ENCODE measurements at places on chromosomes 7 and 10. TPM values are rescaled to one million over a fixed set of nuclear protein-coding genes. Genes with fewer than 3 reads are reported as not detected.
A peak's percentile ranks its signal among the peaks of the same experiment; 100 is the strongest.

DNA sequence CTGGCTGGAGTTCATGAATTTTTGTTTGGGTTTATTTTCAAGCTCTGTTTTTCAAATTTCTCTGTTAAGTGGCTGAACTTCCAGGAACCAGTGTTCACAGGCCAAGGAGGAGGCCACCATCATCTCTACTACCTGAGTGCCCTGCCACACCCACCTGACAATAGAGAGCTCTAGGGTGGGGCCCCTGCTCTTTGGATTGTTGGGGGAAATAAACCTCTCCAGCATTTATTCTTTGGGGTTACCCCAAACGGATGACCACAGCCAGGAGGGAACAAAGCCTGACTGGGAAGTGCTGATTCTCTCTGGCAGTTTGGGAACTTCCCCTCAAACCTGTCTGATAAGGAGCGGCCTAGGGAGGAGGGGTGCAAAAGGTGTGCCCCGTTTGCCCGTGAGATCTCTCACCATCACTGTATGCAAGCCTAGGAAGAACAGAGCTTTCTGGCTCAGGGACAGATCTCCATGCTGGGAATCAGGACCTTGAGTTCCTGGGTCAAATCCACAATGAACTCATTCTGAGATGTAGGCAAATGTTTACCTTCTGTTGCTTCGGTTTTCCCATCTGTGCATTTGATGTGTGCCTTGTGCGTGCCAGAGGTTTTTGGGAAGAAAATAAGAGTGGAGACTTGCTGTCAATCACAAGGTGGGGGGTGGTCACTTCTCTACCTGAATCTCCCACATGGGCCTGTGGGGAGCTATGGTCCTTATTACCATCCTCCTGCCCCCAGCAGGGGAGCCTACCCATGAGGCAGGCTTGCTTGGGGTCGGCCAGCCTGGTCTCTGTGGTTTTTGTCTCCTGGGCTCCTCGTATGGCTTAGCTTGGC lies 27.7 kb upstream of the PDCD4 start:
- no peak for DNase-seq

The TRPV6 gene
- 0.46 TPM for total RNA-seq

The BMPER gene
- total RNA-seq: 4.4 TPM

The TMEM196 gene
- total RNA-seq: not detected

- DNase-seq: no peak
These were observed 49.3 kb downstream of the FBXW4 start for GRCh38 chr10:101645659-101646058.

The HECW1 gene
- 3.3 TPM for total RNA-seq

The SPDYE16 gene
- total RNA-seq: not detected

The CRHR2 gene
- not detected for total RNA-seq

DNA sequence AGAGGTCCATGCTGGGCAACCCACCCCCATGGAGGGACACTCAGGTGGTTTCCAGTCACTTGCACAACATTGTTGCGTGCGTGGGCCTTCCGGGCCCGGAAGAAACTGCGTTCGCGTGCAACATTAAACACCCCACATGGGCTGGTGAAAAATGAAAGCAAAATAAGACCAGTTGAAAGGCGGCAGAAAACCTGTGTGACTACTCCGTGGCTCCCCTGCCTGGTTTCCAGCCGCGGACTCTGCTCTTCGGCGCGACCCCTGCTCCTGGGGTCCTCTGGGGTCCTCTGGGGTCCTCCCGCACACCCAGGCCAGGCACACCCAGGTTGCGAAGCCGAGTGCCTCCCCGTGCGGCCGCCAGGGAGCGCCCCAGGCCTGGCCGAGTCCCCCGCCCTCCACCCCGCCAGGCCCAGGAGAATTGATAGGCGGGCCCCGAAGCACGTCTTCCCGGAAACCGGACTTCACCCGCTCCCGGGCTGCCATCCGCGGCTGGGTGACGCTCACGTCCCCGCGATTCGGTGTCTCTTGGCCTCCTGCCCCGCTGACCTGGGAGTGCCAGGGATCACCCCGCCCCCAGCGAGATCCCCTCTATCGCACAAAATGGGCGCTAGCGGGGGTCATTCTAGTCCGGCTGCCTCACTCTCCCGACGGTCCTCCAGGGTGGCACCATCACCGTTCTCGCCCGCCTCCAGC lies 1.9 kb upstream of the SH2D4B start:
- DNase-seq: no peak

- peak; percentile 55 for DNase-seq
These were observed 24.8 kb downstream of the INPP5F start for GRCh38 chr10:119750391-119751230.

DNA sequence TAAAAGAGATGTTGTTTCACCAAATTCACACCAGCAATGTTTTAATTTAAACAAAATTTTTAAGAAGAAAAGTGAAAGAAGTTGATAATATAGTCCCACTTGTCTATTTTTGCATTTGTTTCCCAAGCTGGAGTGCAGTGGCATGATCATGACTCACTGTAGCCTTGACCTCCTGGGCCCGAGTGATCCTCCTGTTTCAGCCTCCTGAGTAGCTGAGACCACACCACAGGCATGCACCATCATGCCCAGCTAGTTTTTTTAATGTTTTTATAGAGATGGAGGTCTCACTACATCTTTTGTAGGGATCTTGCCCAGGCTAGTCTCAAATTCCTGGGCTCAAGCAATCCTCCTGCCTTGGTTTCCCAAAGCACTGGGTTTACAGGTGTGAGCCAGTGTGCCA lies 14.1 kb upstream of the NDUFA5 start:
- peak; percentile 7 for DNase-seq

GRCh38 chr7:5510426-5511045 lies 86.9 kb upstream of the TNRC18 start:
- no peak for DNase-seq

The AMPH gene
- 3.3 TPM for total RNA-seq

DNA sequence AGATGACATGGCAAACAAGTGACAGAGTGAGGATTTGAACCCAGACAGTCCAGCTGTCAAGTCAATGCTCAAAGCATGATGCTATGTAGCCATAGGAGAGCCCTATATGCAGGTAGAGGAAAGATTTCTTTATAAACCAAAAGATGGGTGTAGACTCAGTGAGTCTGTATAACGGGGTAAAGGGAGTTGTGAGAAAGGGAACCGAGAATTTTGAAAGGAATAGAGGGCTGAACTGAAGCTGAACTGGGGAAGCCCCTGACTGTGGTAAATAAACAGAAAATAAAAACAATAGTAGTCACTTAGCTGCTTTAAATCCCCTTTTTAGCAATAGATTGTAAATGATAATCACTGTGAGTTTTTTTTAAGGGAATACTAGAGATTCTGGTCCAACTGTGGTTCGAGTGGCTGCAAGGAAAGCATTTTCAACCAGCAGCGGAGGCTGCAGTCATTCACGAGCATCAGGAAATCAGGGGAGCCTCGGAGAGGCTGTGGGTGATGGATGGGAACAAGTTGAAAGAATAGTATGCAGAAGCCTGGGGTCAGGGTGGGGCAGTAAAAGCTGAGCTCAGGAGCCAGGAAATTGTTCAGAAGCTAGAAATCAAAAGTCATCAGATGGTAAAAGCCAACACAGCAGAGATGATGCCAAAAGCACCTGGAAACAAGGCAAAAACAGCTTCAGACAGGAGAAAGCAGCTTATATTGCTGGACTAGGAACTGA lies 393.5 kb downstream of the GFRA1 start:
- DNase-seq: no peak

The KCNH2 gene
- 4.6 TPM for total RNA-seq

The PRPS1L1 gene
- not detected for total RNA-seq

GRCh38 chr7:913736-914520 lies 37.6 kb downstream of the GET4 start:
- no peak for DNase-seq

- DNase-seq: no peak
These were observed 93.0 kb downstream of the EBF3 start for GRCh38 chr10:129870961-129871621.

DNA sequence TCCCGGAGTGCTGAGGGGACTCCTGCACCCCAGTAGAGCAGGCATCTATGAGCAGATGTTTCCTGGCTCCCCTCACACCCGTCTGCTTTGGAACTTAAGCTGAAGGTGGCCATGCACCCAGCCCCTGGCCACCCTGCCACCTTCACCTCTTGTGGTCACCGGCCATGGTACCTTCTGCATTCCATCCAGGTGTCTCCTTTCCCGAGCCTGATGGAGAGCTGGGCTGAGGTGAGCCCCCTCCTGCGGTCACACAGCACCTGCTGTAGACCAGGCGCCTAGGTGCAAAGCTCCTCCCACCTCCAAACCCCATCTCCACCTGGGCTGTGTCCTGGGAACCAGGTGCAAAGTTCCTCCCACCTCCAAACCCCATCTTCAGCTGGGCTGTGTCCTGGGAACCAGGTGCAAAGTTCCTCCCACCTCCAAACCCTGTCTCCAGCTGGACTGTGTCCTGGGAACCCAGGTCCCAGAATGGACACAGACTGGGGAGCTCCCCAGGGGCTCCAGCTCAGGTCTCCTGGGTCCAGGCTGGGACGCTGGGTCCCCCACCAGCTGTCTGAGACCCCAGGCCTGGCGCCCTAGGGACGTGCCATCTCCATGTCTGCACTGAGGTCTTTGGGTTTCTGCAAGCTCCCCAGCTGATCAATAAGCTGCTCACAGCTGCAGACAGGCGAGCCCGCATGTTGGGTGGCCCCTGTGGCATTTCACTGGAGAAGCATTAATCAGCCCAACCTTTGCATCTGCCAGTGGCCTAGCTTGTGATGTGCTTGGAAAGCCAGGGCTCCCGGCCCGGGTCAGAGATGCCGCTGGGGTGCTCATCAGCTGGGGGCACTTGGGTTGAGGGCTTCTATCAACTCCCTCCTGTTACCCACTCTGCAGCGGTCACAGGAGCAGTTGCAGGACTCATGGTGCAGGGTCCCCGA lies 61.2 kb upstream of the INPP5A start:
- no peak for DNase-seq

The TM9SF3 gene
- 200 TPM for total RNA-seq

DNA sequence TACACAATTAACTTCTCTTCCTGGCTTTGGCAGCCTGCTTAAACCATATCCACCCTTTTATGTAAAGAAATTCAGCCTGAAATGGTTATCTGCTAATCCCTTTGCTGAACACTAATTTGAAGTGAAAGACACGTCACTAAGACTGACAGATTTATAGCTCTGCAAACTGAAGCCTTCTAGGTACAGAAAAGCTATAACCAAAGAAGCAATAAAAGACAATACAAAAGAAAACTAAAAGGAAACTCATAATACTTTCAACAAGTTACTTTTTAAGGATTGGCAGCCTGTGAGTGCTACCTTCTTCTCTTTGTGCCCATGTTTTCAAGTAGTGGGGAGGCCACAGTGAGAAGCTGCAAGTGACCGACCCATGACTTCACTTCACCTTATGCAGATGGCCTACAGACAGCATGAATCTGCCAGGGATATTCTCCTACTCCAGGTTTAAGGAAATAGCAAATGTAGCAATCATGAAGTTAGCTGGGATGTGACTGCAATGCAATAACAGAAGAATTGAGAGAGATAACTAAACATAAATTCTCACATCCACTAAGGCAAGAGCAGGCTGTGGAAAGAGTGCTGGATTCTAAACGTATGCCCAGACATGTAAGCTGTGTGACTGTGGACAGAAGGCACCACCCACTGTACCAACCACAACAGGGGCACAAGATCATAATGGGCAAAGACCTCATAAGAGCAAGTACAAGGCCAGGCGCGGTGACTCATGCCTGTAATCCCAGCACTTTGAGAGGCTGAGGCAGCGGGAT lies 10.7 kb upstream of the SPOCK2 start:
- no peak for DNase-seq

DNA sequence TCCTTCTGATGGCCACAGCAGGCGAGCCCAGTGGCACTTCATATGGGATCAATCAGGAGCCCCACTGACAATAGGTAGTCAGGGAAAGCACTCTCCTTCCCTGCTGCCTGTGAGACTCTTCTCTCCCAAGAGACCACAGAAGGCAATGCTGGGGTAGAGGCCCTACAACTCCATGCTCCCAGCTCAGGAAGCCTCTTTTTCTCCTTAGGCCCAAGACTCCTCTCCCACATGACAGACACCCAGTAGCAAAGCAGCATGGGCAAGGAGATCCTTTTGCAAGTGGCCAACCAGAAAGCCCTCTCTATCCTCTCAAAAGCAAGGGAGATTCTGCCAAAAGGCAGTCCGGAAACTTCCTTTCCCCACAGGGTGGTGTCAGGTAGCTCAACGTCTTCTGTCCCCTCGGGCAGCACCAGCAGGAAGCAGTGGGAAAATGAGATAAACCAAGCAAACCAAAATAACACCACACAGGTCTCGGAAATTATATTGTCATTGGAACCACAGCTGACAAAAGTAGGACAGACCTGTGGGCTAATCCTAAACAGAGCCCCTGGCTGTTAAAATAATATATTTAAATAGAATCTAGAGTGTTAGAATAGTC lies 172.7 kb upstream of the GDF10 start:
- DNase-seq: no peak

The LANCL2 gene
- total RNA-seq: 35.9 TPM

GRCh38 chr7:150901160-150902035 lies 49.1 kb downstream of the AOC1 start:
- no peak for DNase-seq

GRCh38 chr7:158374586-158374985 lies 213.0 kb downstream of the PTPRN2 start:
- no peak for DNase-seq

DNA sequence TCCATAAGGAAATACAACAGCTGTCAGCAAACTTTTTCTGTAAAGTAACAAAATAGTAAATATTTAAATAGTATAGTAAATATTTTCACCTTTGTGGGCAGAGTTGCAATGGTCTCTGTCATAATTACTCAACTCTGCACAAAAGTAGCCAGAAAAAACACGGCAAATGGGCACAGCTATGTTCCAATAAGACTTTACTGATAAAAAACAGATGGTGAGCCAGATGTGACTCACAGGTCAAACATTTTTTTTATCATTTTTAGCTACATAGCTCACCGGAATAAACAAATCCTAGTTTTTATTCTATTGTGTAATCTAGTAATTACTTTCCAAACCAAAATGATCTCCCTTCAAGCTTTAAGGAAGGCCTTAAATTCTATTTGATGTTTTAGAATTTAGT lies 55.3 kb downstream of the NCAPG2 start:
- DNase-seq: peak; percentile 88

- DNase-seq: no peak
These were observed 28.7 kb downstream of the WIPI2 start for GRCh38 chr7:5218564-5219360.

DNA sequence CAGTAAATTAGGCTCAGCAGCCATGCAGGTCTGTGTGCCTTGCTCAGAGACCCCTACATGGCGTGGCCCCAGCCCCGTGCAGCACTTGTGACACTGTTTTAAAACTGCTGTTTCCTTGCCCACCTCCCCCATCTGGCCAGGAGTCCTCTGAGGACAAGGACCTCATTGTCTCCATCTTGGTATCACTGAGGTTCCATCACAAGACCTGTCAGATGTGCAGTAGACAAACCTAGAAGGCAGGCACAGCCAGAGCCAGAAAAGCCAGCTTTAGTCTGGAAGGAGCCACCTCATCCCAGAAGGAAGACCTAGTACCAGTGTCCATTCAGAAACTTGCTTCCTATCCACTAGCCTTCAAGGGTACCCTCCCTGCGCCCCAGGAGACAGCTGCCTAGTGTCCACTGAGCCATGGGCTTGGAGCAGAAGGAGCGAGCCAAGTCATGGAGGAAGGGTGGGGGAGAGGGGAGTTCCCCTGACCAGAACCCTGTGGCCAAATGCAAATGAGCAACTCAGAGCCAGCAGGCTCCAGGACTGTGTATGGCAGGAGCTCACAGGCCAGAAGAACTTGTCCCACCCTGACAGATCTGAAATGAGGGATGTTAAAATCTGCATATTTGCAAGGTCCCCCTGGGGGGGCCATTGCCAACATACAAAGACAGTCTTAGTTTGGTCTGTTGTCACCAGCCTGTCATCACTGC lies 176.1 kb downstream of the SH3PXD2A start:
- DNase-seq: peak; percentile 33
